ENCODE measurements at places on chromosomes 6 and 20. TPM values are rescaled to one million over a fixed set of nuclear protein-coding genes. Genes with fewer than 3 reads are reported as not detected.

The ZC3H12D gene
- total RNA-seq: 6.4 TPM

The UBE2C gene
- total RNA-seq: 1.2 TPM

The PTPRA gene
- 102 TPM for total RNA-seq

The ECT2L gene
- 0.15 TPM for total RNA-seq

The PAX1 gene
- total RNA-seq: not detected

The KIF25 gene
- total RNA-seq: not detected

The OR2H1 gene
- total RNA-seq: not detected

The RUNX2 gene
- 2.7 TPM for total RNA-seq

The EPPIN gene
- total RNA-seq: not detected

The SLPI gene
- total RNA-seq: 248 TPM

The FAM110A gene
- total RNA-seq: 18.9 TPM

The RNF217 gene
- 41.0 TPM for total RNA-seq

The GABRR1 gene
- total RNA-seq: not detected

The SLC22A7 gene
- total RNA-seq: not detected

The TRIM31 gene
- 3.3 TPM for total RNA-seq

The BHLHE23 gene
- not detected for total RNA-seq
